ENCODE measurements at places on chromosomes 13 and 19.
A peak's percentile ranks its signal among the peaks of the same experiment; 100 is the strongest.

DNA sequence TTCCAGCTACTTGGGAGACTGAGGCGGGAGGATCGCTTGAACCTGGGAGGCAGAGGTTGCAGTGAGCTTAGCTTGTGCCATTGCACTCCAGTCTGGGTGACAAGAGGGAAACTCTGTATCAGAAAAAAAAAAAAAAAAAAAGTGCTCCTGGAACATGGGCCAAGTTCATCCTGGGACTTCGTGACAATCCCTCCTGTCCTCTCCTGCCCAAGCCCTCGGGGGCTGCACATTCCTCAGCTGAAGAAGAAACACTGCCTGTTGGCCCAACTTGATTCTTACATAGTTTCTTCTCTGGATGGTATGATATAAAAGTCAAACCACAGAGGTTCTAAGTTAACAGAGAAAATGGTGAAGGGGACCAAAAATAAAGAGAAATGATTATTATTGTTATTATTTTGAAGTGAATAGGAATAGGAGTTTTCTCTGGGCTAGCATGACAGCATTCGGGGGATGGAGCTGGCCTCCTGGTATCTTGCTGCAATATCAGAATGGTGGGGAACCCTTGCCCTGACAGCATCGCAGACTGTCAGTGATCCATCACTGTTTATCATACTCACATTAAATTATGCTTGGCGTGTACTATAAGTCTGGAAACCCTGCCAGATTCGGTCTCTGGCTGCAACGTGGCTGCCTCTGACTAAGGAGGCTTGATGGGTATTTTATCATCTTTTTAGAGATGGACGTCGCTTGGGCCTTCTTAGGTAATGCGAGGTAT is 113.7 kb upstream of the OXGR1 start:
- no peak for DNase-seq
- H3K4me3 ChIP-seq = no peak overlapping the region
- H3K36me3 ChIP-seq = no peaks in the 10 kb centered on the region
- H3K27me3 ChIP-seq = 0 out of 2 replicates have a peak, but pooled peaks cover 7% of the 10 kb centered on the region
- peaks cover 7% of the 10 kb centered on the region for H3K4me1 ChIP-seq

GRCh38 chr19:38656171-38656981 is 8.9 kb downstream of the ACTN4 start:
- no peak for DNase-seq
- 0 out of 2 replicates have a peak, but pooled peaks cover 4% of the 10 kb centered on the region for H3K36me3 ChIP-seq
- peaks cover 95% of the 10 kb centered on the region for H3K4me1 ChIP-seq
- H3K4me3 ChIP-seq = no peak overlapping the region

DNA sequence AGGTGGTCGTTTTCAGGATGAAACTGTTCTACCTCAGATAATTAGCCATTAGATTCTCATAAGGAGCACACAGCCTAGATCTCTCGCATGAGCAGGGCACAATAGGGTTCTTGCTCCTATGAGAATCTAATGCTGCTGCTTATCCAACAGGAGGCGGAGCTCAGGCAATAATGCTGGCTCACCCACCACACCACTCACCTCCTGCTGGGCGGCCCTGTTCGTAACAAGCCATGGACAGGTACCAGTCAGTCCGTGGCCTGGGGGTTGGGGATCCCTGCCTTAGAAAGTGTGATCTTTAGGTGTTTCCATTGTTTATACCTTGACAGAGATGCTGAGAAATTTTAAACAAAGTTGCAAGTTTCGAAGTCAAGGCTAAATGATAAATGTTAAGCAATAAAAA is 344.6 kb upstream of the HTR2A start:
- H3K27ac ChIP-seq = no peak overlapping the region
- no peaks in the 10 kb centered on the region for H3K4me1 ChIP-seq
- H3K4me3 ChIP-seq = no peak overlapping the region
- H3K36me3 ChIP-seq = no peaks in the 10 kb centered on the region
- DNase-seq = peak; percentile 24

DNA sequence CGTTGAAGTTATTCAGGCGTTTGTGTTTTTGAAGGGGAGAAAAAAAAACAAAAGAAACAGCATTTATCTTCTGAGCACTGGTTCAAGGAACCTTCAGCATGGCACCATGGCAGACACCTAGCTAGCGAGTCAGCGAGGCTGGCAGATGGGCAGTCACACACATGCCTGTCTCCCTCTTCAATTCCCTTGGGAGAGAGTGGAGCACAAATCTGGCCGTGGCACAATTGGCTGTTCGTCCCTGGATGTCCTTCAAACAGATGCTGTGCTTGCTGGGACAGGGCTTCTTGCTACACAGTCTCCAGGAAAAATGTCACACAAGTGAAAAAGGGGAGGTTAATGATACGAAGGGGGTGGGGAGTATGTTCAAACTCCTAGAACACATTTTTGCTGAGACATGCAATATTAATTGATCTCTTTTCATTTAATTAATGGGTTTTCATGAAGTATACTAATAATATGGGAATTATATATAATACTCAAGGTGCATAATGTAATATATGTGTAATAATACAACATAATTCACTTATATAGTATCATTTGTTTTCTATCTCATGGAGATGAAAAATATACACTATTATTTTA is 1674.5 kb upstream of the SLC10A2 start:
- no peaks in the 10 kb centered on the region for H3K4me1 ChIP-seq
- no peaks in the 10 kb centered on the region for H3K27me3 ChIP-seq
- no peak overlapping the region for H3K4me3 ChIP-seq
- no peak for DNase-seq
- no peak overlapping the region for H3K27ac ChIP-seq
- H3K36me3 ChIP-seq = no peaks in the 10 kb centered on the region

DNA sequence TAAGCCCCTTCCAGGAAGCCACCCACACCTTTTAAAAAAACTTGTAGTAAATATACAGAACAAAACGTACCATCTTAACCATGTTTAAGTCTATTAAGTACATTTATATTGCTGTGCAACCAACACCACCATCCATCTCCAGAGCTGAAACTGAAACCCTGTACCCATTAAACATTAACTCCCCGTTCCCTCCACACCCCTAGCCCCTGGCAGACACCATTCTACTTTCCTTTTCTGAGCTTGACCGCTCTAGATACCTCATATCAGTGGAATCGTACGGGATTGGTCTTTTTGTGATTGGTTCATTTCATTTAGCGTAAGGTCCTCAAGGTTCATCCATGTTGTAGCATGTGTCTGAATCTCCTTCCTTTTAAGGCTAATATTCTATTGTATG is 13.0 kb upstream of the SPATA13 start:
- no peak overlapping the region for H3K4me3 ChIP-seq
- H3K36me3 ChIP-seq = no peaks in the 10 kb centered on the region
- H3K27ac ChIP-seq = no peak overlapping the region
- no peaks in the 10 kb centered on the region for H3K27me3 ChIP-seq
- H3K4me1 ChIP-seq = peaks cover 18% of the 10 kb centered on the region

- no peak overlapping the region for H3K4me3 ChIP-seq
- H3K4me1 ChIP-seq = no peaks in the 10 kb centered on the region
- no peaks in the 10 kb centered on the region for H3K36me3 ChIP-seq
- H3K27me3 ChIP-seq = no peaks in the 10 kb centered on the region
- DNase-seq = no peak
These were observed 30.2 kb upstream of the CD33 start for GRCh38 chr19:51194527-51195315.

GRCh38 chr19:21519488-21519887 is 14.1 kb downstream of the ZNF429 start:
- H3K27me3 ChIP-seq = no peaks in the 10 kb centered on the region
- H3K4me3 ChIP-seq = no peak overlapping the region
- H3K36me3 ChIP-seq = peaks cover 31% of the 10 kb centered on the region
- DNase-seq = no peak
- no peaks in the 10 kb centered on the region for H3K4me1 ChIP-seq

GRCh38 chr13:82147526-82147925 is 1734.7 kb downstream of the SLITRK1 start:
- no peaks in the 10 kb centered on the region for H3K4me1 ChIP-seq
- no peak overlapping the region for H3K4me3 ChIP-seq
- H3K27ac ChIP-seq = no peak overlapping the region
- DNase-seq = no peak

GRCh38 chr19:7004313-7004931 is 16.8 kb downstream of the MBD3L2B start:
- peak; percentile 75 for DNase-seq
- H3K27me3 ChIP-seq = no peaks in the 10 kb centered on the region
- H3K27ac ChIP-seq = no peak overlapping the region
- no peaks in the 10 kb centered on the region for H3K4me1 ChIP-seq
- no peak overlapping the region for H3K4me3 ChIP-seq

- H3K27ac ChIP-seq = no peak overlapping the region
- DNase-seq = no peak
- H3K27me3 ChIP-seq = no peaks in the 10 kb centered on the region
- no peaks in the 10 kb centered on the region for H3K36me3 ChIP-seq
These were observed 31.8 kb downstream of the KCTD15 start for GRCh38 chr19:33828266-33829075.

Data from GM23338 (cell line).